Lower leg skin (tissue), 4 donors: ENCODE measurements at places on chromosomes 16 and 17. TPM values are rescaled to one million over a fixed set of nuclear protein-coding genes. Genes with fewer than 3 reads are reported as not detected.

- peak; percentile 79 for DNase-seq
Observed at GRCh38 chr16:56609463-56609921, 1.1 kb downstream of the MT2A start.

DNA sequence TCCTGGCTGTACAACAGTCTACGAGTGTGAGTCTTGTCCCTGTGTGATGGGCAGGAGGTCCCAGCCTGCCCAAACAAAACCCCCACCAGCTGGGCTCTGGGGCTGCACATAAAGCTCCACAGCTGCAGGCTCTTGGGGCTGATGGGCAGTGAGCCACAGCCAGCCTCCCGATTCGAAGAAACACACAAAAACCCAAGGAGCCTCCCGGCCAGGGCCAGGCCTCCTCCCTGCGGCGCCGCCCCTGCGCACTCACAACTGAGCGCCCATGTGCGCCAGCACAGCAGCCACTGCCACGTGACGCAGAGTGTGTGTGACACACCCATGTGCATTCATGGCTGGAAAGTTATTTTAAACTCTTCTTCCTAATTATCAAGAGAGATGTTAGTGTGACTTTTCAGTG, 30.6 kb upstream of the FAAP100 start:
- no peak for DNase-seq

The CLEC19A gene
- not detected for total RNA-seq

The APOH gene
- total RNA-seq = not detected

- DNase-seq = no peak
Observed at GRCh38 chr16:86213437-86214205, 296.7 kb upstream of the FOXF1 start.

The CPNE7 gene
- total RNA-seq = 2.5 TPM
